ENCODE measurements at places on chromosomes 6 and 20.

DNA sequence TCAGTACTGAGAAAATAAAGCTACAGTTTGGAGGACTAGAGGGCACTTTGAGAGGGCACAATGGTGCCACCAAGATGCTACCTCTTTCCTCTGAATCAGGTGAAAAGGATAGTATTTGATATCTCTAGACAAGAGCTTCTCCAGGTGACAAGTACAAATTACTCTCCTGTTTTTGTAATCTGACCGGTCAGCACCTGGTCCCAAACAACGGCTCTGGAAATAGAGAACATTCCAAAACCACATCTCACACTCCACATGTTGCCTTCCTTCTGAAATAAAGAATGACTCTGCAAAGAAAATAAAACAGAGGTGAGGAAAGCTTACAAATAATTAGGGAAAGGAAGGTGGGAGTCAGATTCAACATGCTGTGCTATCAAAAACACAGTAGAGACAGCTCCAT is 51.3 kb upstream of the CITED2 start:
- DNase-seq, result no peak

DNA sequence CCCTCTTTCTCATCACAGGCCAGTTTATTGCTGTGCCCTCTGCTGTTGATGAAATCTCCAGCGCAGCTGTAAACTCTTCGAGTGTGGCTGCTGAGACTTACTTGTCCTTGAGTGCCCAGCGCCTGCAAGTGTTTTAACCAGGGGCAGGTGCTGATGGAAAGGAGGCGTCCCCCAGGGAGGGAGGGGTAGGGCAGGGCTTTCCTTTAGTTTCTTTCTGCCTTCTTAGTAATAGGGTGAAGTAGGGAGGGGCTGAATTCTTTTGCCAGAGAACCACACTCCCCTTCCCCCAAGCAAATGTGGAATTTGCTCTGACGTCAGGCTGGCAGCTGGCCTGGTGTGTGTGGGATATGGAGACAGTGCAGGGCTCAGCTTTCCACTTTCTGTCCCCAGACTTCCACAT is 61.2 kb downstream of the IGF2R start:
- DNase-seq, result no peak

- no peak for DNase-seq
These were observed 867 bp upstream of the AKAP7 start for GRCh38 chr6:131134220-131134979.

GRCh38 chr20:17525650-17526049 is 5.5 kb downstream of the BFSP1 start:
- DNase-seq, result no peak

DNA sequence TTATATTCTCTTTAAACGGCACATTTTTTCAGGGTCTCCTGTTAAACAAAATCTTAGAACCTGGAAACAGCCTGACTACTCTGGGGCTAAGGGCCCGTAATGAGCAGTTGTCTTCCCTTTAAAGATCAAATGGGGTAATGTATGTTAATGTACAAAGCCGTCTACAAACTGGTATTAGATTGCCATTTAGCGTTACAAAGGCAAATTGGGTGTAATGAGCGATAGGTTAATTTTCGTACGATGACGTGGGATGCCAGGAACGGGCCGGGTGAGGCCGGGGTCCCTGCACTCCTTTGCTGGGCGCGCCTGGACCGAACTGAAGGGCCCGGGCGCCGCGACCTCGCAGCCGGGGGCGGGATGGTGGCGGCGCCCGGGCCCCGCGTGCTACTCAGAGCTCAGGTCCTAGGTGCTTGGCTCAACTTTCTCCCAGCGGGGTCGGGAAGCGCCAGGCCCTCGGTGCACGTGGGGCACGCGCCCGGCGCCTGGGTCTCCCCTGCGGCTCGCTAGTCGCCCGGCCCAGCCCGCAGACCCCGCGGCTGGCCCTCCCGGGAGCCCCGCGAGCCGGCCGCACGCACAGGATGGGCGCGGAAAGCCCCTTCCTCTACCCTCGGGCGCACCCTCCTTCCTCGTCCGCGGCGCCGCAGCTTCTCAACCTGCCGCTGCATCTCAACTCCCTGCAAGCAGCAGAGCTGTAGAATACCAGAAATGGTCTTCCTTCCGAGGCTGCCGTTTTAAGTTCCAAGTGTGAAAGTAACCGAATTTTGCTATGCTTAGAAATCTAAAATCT is 5.9 kb downstream of the NKX2-4 start:
- DNase-seq, result no peak

- DNase-seq, result no peak
These were observed 294.4 kb downstream of the KCNQ5 start for GRCh38 chr6:72916298-72916697.

DNA sequence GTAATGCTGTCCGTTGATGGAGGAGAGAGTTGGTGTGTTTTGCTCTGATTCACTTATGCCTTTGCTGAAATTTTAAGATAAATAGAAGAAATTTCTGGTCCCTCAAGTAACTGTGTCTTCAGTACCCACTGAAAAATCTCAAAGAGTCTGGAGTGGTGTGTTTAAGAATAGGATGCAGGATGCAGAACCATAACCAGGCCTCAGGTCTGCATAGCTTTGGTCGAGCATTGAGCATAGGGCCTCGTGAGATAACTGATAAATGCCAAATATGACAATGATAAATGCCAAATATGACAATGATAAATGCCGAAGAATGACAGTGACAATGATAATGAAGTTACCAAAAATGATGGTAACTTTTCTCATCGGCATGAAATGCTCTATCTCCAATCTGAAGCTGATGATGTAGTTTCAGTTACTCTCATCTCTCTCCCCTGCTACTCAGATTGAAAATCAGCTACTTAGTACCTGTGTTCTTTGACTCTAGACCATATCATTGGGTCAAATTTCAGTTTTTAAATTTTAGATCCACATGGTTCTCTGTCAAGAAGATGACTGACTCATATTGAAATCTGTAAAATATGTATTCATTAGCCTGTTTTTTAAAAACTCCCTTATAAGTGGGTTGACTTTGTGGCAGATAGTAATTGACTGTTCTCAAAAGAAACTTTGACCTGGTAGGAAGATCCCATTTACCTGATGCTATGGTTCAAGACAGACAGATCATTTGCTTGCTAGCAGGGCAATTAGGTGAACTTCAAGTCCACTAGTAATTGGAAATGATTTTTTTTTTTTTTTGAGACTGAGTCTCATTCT is 96.6 kb downstream of the SLC16A10 start:
- DNase-seq, result no peak

- no peak for DNase-seq
These were observed 44.7 kb downstream of the MCUR1 start for GRCh38 chr6:13769655-13770053.

- no peak for DNase-seq
These were observed 972 bp downstream of the RNF8 start for GRCh38 chr6:37354526-37355384.

- DNase-seq, result no peak
These were observed 50.7 kb upstream of the TPD52L1 start for GRCh38 chr6:125102891-125103290.

DNA sequence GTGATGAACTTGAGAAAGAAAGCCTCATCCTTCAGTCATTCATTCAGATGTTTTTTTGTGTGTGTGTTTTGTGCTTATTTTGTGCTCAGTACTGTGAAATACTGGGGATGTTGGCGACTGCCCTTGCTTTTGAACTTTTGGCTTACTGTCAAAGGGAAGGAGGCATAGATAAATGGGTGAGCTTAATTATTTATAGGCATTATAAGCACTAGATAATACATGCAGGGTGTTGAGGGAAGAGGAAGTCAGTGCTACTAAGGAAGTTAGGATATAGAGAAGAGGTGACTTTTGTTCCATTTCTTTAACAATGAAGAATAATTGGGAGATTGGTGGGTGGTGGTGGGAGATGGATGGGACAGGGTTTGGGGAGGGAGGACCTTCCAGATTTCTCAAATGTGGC is 23.6 kb downstream of the XRN2 start:
- DNase-seq, result no peak

DNA sequence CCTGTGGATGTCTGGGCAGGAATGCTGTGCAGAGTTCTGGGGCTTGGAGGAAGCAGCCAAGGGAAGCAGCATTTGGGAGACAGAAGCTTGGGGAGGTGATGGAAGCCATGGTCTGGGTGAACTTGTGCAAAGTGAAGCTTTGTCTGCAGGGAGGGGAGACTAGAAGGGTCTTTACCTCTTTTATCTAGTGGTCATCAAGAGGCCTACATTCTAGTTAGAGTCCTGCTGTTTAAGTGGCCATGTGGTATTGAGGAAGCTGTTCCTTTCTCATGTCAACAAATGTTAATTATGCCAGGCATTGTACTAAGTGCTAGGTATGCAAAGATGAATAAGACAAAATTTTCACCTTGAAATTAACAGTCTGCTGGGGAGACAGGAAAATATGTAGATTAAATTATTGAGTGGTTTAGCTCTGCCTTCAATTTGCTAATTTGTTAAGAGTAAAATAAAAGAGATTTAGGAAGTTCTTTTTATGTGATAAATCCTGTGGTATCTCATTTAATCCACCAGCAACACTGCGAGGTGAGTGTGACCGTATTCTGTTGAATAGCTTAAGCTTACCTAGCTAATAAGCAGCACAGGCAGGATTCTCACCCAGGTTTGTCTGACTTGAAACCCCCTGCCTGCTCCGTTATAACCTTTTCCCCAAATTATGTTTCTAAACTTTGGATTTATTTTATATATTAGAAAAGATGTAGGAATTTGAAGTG is 43.1 kb downstream of the ARID1B start:
- no peak for DNase-seq

DNA sequence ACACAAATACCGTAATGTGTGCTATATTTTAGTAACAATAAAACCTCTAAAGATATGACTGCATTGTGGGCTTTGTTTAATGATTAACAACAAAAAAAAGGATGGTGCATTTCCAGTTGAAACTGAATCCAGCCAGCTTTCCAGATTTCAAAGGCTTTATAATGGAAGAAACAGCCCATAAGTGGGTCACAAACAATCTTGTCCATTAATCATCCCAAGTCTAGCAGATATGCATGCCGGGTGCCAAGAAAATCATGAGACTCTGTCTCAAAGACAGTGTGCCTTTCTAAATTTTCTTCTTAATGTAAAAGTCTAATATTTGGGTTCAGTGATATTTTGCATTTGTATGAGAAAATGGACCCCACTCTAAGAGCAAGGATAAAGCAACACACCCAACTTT is 20.6 kb upstream of the LAMP5 start:
- DNase-seq, result no peak

DNA sequence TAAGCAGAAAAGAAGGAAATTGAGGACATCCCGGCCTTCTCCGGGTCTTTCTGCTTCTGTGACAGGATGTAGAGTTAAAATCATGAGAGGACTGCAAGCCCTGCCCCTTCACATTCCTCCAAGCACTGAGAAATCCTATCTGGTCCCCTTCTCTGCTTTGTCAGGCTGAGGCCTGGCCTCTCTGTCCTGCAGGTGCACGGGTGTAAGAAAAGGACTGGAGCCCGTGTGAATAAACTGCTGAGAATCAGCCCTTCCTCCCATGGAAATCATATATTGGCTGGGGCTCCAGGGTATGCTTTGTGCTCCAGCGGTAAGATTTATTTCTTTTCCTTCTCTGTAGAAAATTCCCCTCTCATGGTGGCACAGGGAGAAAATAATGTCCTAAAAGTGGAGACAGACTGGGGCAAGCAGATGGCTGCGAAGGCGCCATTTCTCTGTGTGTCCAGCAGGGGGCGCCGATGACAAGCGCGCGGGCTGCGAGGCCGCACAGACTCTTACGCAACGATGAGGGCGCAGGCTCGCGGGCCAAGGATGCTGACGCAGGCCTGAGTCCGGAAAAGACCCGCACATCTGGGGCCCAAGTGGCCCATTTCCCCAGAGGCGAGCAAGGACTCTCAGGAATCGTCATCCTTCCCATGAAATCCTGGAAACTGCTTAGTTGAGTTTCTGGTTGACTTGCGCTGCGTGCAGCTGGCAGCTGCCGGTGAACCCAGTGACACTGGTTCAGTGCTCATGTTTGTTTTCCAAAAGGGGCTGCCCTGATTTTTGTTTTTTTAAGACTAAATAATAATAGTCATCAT is 258.6 kb downstream of the ADGB start:
- DNase-seq, result peak; percentile 52

Data from KG1 (cell line).